ENCODE measurements at places on chromosomes 3 and 15.

GRCh38 chr15:27123808-27124207 is 152.8 kb downstream of the GABRG3 start:
- no peak for DNase-seq

- DNase-seq: no peak
Measured at GRCh38 chr3:11641683-11642430, 1.9 kb downstream of the VGLL4 start.

- DNase-seq: peak; percentile 39
Measured at GRCh38 chr15:51750792-51751696, at the start of gene TMOD2. Gene TMOD2, plus strand, starts transcription at chr15:51751597. Its CDS starts 14,845 bp downstream, at chr15:51766442.

DNA sequence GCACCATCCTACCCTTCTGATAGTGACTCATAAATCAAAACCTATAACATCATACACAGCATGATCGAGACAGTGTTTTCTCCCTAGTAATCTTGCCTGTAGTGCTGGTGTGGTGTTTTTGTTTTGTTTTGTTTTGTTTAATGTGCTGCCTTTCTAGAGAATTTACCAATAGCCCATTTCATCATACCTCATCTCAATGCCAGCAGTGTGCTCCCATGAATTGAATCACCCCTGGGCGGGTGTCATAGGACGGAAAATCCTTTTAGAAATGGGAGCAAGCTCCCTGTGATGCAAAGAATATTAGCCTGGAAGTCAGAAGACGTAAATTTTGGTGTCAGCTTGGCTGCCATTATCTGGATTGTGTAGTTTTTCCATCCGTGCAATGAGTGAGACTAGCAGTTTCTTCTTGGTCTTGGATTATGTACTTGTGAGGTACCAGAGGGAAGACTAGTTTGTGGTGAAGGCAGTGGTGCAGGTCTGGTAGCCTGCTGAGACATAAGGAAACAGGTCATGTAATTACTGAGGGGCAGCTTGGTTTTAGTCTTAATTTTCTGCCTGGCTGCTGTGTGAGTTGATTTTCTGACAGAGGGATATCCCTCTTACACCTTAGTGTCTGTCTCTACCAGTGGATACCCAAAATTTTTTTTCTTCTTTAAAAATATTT is 29.9 kb downstream of the IGSF10 start:
- DNase-seq: peak; percentile 11

DNA sequence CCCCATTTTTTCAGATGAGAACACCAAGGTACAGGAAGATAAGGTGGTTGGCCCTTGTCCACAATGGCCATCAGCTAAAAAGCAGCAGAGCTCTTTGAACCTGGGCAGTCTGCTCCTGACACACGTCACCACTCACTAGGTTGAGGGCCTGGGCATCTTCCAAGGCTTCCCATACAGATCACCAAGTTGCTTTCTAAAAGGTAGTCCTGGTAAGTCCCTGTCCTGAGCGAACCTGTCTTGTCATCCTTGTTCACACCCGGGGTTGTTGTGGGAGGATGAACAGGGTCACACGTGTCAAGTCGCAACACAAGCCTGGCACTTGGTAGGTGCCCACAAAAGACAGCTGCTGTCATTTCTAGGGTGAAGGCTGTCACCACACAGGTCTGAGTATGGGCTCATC is 260.4 kb downstream of the EPHB1 start:
- no peak for DNase-seq

DNA sequence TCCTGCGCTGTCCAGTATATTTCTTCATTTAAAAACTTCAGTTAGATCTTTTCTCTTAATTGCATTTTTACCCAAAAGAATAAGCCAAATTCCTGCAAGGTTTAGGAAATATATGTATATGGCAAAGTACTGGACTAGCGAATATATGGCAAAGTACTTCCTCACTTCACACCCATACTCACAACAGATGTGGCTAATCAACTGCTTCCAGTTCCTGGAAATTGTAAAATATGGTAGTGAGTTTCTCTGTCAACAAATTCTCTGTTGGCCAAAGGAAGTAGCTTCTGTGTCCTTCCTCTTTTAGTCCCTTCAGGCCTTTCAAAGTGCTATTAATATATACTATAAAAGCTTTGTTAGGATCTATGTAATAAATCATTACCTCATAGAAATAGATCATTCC is 22.0 kb downstream of the GPR15 start:
- peak; percentile 66 for DNase-seq

DNA sequence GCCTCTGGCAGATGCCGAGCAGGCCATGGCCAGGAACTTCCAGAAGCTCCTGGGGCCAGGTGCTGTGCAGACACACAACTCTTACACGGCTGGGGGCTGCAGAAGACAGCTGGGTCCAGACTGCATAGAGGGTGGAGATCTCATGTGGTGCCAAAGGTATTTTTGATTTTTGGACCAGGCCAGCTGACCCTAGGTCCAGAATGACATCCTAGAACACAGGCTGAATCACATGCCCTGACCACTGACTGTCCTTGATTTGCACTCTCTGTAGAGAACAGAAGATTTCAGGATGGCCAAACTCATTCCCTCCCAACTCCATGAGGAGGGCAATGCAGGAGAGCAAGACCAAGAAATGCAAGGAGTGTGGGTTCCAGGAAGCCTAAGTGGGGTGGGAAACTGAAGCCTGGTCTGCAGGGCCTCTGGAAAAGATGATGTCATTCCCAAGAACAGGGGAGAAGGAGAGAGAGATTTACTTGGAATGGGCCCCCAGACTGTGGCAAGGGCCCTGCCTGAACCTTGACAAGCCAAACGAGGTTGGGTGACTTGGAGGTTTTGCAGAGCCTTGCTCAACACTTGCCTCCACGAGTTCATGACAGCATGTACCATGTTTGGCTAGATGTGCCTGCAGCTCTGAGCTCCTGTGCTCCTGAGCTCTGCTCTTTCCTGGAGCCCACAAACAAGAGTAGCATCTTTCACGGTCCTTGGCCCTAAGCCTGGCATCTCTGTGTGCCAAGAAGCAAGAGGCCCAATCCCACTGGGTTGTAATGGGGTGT is 38.5 kb upstream of the CTSH start:
- DNase-seq: no peak

DNA sequence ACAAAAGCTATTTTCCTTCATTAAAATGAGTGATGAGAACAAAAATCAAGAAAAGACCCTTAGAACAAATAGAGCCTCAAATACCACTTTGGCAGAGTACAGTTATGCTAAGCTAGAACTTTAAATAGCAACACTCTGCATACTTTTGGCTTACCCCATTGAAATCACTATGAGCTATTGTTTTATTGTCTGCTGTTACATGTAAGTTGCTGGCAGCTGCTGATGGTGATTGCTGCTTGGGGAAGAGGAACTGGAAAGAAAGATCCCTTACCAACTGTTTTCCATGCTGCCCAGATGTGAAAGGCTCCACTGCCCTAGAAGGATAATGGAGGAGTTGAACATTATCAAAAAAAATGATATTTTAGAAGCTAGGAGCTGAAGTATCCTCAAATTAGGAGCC is 135.4 kb downstream of the SYNPR start:
- no peak for DNase-seq

DNA sequence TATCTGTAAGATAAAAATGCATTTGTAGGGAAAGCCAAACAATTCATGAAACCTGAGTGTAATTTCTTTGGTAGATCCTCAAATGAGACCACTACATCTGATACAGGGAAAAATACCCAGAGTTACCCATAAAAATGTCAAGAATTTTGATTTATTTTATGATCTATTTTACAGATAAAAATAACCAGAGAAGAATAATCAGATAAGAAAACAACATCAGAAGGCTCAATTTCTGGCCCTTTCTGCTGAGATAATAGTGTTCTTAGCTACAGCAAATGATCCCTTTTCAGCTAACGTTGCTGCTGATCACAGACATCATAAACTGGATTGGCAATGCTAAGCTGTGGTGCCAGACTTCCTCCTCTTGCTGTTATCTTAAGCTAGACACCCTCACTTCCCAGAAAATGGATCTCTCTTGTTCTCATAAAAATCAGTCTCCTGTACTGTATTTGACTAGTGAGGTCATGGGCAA is 21.3 kb upstream of the TMEM108 start:
- no peak for DNase-seq

- DNase-seq: no peak
Measured at GRCh38 chr3:14039149-14039548, 85.5 kb downstream of the CHCHD4 start.

DNA sequence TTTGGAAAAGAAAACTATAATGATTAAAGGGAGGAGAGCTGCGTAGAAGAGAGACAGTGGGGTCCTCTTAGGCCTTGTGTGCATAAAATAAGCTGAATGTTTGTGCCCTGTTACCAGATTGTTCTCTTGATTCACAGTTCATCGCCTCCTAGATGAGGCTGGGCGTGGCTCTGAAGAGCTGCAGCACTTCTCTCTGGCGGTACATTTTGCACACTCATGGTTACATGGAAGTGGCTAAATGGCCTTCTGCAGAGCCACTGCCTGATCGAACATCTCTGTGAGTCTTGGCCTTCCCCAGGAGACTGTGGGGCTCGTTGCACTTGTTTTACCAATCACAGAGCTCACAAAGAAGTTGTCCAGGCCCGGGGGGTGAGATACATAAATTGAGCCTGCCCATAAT is 208.8 kb downstream of the GABRG3 start:
- DNase-seq: no peak

- no peak for DNase-seq
Measured at GRCh38 chr3:98779541-98780335, 16.6 kb downstream of the ST3GAL6 start.

DNA sequence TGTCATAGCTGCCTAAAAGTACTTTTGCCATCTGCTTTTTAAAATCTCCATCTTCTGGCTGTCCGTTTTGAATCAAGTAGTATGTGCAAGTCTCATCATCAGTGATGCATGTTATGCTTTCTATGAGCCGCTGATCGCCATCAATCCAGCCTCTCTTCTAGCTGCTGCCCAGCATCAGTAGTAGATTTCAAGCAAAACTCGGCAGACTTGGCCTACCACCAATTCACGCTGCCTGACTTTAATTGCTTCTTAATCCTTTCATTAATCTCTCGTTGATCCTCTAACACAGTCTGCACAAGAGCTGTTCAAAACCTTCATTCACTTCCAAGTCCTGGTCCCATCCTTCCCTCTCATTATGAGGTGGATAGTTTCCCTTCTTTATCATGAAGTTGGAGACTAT is 104.9 kb downstream of the NSUN3 start:
- DNase-seq: no peak

- peak; percentile 16 for DNase-seq
Measured at GRCh38 chr3:52798978-52799476, 4.4 kb downstream of the ITIH3 start.

- DNase-seq: no peak
Measured at GRCh38 chr3:188482929-188483328, 329.0 kb downstream of the LPP start.

Measured in activated CD4-positive, alpha-beta T cell treated with anti-CD3 and anti-CD28 coated beads, Interleukin-2, amount 50 U/mL, for 16 hours (primary cell).